Activated T-helper 1 cell treated with anti-CD3 and anti-CD28 coated beads, Interleukin-2, amount 50 U/mL, for 16 hours (primary cell): ENCODE measurements at places on chromosomes 4 and X.

DNA sequence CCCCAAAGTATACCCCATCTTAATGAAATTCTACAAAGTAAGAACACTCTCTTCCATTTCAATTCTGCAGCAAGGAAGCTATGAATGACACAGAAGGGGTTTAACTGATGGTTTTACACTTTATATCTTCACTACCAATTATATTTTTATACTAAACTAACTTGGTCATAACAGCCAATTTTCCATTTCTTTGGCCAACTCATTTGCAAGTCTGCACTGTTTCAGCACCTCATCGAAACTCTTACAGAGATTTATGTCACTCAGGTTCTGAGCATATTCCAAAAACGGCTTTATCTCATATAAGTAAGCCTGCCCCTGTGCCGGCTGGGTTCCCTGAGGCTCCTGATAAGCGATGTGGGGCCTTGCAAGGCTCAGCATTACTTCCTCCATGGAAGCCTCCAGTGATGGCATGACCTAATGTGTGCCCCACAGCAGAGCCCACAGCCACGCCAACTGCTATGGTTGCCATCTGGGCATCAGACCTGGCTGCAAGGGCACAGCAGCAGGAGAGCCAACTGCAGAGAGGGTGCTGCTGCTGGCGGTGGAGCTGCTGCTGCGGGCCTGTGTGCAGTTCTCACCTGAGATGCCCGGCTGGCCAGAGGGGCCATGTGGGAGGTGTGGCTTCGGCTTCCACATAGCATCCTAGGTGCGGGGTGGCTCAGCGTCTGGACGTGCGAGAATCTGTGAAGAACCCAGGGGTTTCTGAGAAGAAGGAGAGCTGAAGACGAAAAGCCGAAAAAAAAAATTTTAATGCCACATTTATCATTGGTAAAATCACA lies 13.4 kb upstream of the IBSP start:
- no peak for DNase-seq

- DNase-seq: no peak
These were observed 399.6 kb upstream of the RPS6KA3 start for GRCh38 chrX:20666331-20666730.

DNA sequence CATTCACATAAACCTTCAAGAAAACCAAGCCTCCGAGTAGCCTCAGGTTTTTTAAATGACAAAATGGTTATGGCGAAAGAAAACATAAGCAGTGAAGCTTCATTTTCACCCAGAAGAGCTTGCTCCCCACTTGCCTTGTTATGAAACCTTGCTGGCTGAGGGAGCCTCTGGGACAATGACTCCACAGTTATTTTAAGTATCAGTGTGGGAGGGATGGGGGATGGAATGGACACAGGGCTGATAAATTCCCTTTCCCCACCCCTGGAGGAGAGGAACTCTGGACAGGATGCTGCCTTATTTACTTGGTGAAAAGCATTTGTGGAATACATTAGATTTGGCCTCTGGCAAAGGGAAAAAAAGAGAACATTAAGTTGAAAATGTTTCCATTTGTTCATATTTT lies 220.7 kb upstream of the CNKSR2 start:
- DNase-seq: no peak

GRCh38 chr4:85793233-85793585 lies 318.3 kb downstream of the ARHGAP24 start:
- no peak for DNase-seq

DNA sequence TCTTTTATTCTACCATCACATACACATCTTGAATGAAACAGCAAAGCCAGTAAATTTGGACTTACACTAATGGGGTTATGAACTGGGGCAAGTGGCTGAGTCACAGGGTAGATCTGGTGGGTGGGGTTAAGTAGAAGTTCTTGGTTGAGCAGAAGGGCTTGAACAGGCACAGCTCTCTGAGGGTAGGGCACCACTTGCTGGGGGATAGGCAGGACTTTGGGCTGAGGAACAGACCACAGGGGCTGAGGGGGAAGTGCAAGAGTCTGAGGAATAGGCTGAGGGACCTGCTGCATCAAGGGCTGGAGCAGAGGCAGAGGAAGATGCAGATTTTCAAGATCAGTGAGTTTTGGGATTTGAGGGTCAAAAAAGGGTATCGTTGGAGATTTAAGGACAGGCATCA lies 8.3 kb downstream of the CSN2 start:
- no peak for DNase-seq

DNA sequence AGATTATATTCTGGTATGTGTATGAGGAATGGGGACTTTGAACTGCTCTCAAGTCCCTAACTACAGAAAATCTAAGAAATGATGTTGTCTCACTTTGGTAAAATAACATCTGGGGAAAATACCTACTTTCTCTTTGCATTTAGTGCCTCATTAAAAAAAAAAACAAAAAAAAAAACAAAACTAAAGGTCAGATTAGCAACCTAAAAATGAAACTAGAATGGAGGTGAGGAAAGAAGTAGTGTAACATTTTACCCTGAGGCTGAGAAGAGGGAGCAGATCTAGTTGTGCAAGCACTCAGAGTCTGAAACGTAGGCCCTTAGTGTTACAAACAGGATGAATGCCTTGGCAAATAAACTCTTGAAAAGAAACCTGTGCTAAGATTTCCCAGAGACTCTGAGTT lies 56.0 kb downstream of the VGLL1 start:
- DNase-seq: no peak

GRCh38 chrX:69221239-69222102 lies 56.2 kb upstream of the PJA1 start:
- no peak for DNase-seq

- DNase-seq: no peak
These were observed 240.8 kb downstream of the STK32B start for GRCh38 chr4:5292101-5292500.

GRCh38 chr4:37999000-37999716 lies 39.0 kb downstream of the PTTG2 start:
- no peak for DNase-seq

DNA sequence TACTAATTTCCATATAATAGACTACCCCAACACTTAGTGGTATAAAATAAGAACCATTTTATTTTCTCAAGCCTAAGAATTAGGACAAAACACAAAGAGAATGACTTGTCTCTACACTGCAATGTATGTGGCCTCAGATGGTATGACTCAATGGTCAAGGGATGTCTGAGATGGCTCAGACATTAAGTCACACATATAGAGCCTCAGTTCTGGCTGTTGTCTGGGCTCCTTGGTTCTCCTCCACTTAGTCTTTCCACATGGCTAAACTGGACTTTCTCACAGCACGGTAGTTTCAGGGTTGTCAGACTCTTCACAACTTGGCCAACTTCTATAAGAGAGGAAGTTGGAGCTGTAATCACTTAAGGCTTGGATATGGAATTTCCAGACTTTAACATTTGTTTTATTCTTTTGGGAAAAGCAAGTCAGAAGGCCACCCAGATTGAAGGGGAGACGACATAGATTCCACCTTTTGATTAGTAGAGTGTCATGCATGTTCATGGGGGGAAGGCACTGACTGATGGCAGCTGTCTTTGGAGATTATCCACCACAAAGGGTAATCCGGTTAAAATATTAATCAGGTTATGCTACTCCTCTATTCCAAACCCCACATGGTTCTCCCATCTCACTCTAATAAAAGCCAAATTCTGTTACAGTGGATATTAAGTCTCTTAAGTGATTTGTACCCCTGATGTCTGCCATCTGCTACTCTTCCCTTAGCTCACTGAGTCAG lies 9.4 kb downstream of the IL15 start:
- no peak for DNase-seq

GRCh38 chr4:110704748-110705439 lies 82.0 kb upstream of the PITX2 start:
- DNase-seq: no peak

DNA sequence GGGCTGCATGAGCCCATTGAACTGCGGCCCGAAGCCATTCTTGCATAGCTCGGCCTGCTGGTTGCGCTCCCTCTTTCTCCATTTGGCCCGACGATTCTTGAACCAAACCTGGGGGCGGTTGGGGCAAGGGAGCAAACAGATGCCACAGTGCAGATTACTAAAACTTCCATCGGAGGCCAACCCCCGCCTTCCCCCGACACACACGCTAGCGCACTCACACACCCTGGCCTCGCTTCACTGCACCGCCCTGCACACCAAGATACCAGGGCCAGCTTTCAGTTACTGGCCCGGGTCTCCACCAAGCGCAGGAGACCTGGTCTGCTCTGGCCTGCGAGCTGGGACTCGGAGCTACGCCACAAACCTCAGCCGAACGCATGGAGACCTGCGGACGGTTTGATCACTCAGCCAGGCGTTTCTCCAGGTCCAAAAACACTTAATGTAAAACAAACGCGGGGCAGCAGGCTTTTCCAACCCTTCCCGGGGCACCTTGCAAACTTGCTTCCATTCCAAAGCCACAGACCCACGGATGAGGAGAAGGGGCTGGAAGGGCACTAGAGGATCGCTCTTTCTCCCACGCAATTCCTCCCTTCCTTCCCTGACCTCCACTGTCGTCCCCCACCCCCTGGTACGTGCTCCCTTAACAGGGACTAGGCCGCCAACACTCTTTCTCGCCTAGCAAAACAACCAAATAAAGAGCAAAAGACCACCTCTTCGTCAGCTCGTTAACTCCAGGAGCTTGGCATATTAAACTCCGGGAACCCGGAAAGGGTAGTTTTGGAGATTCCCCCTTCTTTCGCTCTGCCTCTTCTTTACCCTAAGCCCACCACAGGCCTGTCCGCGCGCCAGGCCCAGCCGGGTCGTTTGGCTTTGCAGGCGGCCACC lies 4.1 kb downstream of the PITX2 start:
- no peak for DNase-seq

- DNase-seq: no peak
These were observed 9.6 kb downstream of the CC2D2A start for GRCh38 chr4:15479089-15479912.

- no peak for DNase-seq
These were observed 155.2 kb upstream of the MSX1 start for GRCh38 chr4:4704267-4704666.

DNA sequence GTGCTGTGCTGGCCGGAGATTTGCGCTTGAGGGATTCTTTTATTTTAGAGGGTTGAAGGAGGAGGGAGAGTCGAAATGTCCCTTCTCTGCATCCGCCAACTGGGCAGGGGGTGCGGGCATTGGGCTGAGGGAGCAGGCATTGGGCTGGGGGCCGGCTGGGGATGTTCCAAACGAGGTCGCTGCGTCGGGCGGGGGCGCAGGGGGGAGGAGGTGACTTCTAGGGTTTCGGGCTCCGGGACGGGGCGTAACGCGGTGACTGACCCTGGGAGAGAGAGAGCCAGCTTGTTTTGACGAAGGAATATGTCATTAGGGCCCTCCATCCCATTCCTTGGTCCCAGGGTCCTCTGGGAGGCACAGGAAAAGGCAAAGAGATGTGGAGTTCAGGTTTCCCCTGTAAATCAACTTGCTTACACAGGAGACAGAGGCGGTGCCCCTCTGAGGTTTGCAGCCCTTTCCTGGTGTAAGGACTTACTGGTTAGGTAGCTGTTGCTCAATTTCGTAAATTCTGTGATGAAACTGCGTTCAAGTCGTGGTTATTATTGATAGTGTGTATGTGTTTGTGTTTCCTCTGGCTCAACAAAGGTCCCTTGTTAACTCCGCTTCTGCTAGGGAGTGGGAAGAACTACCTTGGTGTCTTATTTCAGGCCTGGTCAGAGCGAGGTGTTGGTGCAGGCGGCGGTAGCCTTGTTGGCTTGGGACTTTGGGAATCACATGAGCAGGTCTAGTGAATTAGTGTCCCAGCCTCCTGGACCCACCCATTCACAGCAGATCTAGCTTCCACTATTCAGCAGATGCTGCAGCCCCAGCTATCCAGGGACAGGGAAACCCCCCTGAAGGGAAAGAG lies 716 bp downstream of the FHIP1A start:
- no peak for DNase-seq

- DNase-seq: no peak
These were observed 139.6 kb downstream of the SOWAHB start for GRCh38 chr4:76758290-76758882.

- no peak for DNase-seq
These were observed 237.6 kb downstream of the FSTL5 start for GRCh38 chr4:161926033-161926828.

- no peak for DNase-seq
These were observed 10.5 kb downstream of the KLF3 start for GRCh38 chr4:38674258-38675144.

DNA sequence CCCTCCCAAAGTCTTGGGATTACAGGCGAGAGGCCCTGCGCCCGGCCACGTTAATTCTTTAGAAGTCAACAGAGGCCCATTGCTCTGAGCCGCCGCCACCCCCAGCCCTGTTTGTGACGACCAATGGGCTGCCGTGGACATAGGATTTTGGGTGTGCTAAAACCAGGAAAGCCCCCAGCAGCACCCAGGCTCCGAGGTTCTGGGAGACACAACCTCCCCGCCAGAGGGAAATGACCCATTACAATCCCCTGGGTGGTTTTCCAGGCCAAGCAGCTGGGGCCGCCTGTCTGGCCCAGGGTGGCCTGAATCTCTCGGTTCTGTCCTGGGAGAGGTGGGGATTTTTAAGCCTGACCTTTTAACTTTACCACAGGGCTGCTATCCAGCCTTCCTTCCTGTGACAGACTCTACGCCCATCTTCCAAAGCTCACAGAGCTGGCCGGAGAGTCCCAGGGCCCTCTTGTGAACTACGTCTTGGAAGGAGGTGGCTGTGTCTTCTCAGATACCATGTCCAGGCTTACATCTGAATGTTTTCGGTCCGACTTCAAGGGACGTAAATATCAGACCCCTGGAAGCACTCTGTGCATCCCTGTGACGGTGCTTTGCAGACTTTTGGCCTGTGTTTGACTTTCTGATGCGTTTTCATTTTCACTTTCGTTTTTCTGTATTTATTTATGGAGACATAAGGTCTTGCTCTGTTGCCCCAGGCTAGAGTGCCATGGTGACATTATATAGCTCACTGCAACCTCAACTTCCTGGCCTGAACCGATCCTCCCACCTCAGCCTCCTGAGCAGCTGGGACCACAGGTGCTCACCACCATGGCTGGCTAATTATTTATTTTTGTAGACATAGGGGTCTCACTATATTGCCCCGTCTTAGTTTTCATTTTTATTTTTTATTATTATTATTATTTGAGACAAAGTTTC lies 36.0 kb downstream of the P2RY8 start:
- no peak for DNase-seq

- DNase-seq: no peak
These were observed 754.3 kb upstream of the TENM3 start for GRCh38 chr4:181488926-181489325.

GRCh38 chr4:3040452-3041191 lies 33.7 kb downstream of the HTT-AS start:
- DNase-seq: no peak

- DNase-seq: no peak
These were observed 54.0 kb upstream of the ZCCHC13 start for GRCh38 chrX:74249963-74250362.

DNA sequence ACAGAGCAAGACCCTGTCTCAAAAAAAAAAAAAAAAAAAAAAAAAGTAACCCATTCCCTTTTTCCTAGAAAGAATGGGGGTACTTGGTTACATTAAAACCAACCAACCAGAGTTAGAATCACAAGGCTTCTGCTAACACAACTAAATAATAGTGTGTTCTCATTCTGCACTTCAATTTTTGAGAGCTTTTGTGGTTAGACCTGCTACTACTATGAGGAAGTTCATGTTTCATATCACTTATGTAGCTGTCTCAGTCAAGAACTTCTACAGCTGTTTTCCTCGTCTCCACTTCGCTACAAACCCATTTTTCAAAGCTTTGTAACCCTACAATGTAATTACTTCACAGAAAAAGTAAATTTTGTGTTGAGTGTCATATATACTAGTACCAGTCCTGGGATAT lies 58.3 kb downstream of the PDHA2 start:
- no peak for DNase-seq

GRCh38 chr4:41692717-41693345 lies 55.7 kb downstream of the PHOX2B start:
- no peak for DNase-seq
